ENCODE measurements at places on chromosomes 2 and 18.

GRCh38 chr2:231961349-231962166 is at the start of gene DIS3L2:
TSS of gene DIS3L2 (plus strand) at chr2:231961713. CDS start at chr2:232014928, 53,215 bp downstream.
- DNase-seq = peak; percentile 83

DNA sequence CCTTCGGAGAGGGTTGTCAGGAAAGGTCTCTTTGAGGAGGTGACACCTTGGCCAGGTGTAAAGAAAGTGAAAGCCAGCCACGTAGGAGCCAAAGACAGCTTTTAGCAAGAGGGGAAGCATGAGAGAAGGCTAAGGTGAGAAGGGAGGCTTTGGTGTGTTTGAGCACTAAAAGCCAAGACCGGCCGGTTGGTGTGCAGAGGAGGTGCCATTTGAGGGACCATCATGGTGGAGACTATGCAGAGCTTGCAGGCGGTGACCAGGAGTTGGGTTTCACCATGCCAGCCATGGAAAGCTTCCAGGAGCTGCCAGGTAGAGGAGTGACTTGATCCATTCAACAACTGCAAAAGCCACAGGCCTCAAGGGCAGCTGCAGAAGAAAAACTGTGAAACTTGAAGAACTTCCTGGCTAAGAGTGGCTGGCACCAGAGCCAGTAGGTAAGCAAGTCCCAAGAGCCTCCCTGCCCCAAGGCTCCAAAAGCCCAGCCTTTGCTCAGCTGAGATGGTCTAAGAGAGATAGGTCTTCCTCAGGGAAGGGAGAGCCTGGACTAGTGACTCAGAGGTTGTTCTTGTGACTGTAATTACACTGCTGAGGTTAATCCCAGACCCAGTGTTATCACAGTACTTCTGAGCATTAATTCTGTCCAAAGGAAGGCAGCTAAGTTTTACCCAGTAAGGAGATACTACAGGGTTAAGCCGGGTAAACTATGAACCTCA is 319.0 kb downstream of the BCL11A start:
- DNase-seq = no peak

DNA sequence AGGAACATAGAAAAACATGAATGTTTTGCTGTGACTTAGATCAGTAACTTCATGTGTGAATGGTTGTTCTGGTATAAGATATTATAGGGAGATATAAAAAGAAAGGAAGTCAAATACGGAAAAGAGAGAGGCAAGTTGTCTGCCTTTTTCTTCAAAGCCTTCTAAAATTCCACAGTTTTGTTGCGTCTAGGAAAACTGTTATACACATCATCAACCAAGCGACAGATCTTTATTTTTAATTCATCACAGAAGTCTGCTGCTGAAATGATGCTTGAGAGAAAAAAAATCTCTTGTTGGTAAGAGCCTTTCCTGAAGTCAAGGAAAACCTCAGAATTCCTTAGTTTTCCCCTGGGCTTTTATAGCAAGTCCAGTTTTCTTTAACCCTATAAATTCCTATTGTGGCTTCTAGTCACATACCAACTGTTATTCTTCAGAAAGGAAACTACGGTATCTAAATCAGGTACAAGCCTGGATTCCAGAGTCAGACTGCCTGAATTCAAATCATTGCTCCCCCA is 36.3 kb upstream of the TANC1 start:
- DNase-seq = peak; percentile 55

DNA sequence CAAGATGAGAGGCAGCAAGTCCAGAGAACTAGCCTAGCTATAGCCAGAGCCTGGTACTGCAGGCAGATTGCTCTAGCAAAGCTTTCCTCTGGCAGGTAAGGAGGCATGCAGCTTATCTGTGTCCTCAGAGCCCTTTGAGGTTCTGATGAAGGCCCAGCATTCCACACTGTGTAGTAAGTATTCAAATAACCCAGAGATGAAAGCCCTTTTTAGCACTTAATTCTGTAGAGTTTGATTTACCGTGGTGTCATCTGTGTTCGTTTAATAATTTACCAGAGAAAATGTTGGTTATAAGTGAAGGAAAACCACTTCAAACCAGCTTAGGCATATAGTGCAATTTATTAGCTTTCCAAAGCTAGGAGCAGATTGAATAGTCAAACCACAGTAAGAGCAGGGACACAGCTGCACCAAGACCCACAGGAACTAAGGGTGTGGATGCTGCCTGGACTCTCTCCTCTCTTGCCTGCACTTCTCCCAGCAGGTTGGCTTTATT is 226.6 kb downstream of the BABAM2 start:
- no peak for DNase-seq

DNA sequence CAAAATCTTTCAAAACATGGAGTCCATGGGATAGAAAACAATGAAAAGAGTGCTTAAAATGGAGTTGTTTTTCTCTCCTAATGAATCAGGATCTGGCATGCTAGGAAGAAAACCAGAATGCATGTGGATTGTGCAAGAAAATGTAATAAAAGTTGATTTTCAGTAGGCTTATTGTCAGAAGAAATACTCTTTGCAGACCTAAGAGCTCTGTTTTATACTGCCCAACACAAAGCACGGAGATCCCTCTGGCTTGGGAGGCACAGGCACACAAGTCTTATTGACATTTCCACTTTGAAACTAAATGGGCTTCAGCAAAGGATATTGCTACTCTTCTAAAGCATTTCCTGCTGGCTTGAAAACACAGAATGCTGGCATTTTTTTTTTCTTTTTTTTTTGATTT is 15.5 kb upstream of the DAPL1 start:
- DNase-seq = peak; percentile 50
